ENCODE measurements at places on chromosomes 5 and 9. TPM values are rescaled to one million over a fixed set of nuclear protein-coding genes. Genes with fewer than 3 reads are reported as not detected.

The MIER3 gene
- polyA plus RNA-seq = 8.4 TPM

The PCDHGB3 gene
- 3.0 TPM for polyA plus RNA-seq

The HAPLN1 gene
- 4.1 TPM for polyA plus RNA-seq

The IL4 gene
- polyA plus RNA-seq = not detected

The ARID3C gene
- not detected for polyA plus RNA-seq

The PIK3R1 gene
- 15.1 TPM for polyA plus RNA-seq

The TRIP13 gene
- 23.1 TPM for polyA plus RNA-seq

The FBP1 gene
- polyA plus RNA-seq = 0.15 TPM

The C9orf50 gene
- polyA plus RNA-seq = 0.20 TPM

The MSMP gene
- polyA plus RNA-seq = not detected

The RAB24 gene
- polyA plus RNA-seq = 39.7 TPM

GRCh38 chr5:45038366-45038987, 229.7 kb downstream of the MRPS30 start:
- DNase-seq = no peak

GRCh38 chr9:118529210-118529609, 825.0 kb downstream of the TLR4 start:
- DNase-seq = no peak

DNA sequence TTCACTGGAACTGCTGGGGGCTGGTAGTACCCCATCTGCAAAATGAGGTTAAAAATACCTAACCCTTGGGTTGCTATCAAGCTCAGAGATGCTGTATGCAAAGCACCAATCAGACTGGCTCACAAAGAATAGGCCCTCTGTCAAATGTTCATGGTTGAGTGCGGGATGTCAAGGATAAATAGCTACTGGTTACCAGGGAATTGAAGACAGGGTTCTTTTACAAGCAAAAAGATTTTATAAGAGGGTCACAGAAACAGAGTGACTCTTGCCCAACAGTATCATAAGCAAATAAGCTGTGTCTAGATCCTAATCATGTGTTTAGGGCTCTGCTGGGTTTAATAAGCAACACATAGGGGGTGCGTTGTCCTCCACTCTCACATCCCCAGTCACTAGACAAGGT, 11.9 kb downstream of the SYK start:
- no peak for DNase-seq

- no peak for DNase-seq
These were observed 247.5 kb upstream of the RPS23 start for GRCh38 chr5:82525626-82526025.

DNA sequence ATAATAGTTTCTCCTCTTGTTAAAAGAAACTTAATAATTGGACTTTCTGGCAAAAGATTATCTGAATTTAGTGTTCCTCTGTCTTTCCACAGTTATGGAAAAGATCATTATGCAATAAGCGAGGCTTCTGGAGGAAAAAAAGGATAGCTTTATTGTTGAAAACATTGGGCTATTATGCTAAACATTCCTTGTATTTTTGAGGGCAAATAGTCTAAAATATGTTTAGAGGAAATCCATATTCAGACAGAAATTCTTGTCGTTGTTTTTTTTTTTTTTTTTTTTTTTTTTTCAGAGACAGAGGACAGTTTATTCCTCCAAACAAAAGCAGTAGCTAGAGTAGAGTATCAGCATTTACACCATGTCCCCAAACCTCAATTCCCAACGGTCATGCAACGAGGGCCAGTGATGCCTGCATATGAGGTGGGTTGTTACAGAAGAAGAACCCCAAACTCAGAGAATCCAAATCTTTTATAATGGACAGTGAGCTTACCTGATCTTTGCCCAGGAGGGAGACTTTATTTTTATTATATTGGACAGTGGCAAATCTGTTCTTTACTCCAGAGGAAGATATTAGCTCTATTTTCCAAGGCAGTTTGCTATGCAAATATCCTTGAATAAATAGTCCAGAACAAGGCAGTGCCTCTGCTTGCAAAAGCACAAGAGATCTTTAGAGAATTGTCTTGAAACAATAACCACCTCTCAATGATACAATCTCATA, 48.4 kb upstream of the CDK5RAP2 start:
- DNase-seq = no peak

DNA sequence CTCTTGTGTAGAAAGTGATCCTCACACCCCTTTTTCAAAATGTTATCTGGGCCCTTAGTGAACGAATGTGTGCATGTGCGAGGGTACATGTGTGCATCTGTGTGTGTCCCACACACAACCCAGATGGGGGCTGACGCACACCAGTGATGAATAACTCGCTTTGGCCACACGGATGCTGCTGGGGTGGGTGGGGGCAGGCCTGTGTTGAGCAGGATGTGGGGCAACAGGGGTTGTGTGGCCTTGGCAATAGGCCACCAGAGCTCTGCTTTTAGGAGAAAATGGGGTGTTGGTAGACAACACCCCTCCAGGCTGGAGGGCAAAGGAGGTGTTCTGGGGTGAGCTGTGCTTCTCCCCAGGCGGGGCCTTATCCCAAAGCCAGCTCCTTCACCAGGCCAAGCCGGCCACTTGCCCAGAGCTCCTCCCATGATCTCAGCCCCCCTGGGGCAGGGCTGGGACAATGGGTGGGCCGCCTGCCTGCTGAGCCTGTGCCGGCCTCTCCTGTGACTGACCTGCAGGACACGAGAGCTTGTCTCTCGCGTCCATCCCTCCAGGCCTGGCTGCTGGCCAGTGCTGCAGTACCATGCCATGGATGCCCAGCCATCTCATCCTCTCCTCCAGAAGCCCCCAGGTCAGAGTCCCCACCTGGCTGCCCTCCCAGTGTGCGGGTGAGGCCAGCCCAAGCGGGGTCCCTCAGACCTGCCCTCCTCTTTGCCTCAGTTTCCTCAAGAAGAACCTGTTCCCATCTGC, 1.7 kb downstream of the DBN1 start:
- DNase-seq = no peak

- DNase-seq = no peak
These were observed 48.0 kb upstream of the ASTN2 start for GRCh38 chr9:117462861-117463260.

DNA sequence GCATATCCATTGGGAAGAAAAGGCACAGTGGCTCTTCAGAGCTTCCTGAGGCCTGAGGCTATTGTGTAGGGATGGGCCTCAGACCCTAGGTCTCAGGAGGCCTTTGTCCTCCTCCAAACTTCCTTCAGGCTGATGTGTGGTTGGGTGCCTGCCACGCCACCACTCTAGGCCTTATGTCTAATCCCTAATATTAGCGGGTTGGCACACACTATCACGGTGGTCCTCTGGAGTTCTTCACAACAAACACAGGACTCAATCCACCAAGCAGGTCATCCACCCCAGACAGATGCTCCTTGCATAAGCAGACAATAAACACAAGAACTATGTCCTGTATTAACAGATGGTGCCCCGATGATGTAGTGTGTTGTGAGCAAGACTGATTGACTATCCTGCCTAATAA, 31.0 kb upstream of the FSTL4 start:
- no peak for DNase-seq

DNA sequence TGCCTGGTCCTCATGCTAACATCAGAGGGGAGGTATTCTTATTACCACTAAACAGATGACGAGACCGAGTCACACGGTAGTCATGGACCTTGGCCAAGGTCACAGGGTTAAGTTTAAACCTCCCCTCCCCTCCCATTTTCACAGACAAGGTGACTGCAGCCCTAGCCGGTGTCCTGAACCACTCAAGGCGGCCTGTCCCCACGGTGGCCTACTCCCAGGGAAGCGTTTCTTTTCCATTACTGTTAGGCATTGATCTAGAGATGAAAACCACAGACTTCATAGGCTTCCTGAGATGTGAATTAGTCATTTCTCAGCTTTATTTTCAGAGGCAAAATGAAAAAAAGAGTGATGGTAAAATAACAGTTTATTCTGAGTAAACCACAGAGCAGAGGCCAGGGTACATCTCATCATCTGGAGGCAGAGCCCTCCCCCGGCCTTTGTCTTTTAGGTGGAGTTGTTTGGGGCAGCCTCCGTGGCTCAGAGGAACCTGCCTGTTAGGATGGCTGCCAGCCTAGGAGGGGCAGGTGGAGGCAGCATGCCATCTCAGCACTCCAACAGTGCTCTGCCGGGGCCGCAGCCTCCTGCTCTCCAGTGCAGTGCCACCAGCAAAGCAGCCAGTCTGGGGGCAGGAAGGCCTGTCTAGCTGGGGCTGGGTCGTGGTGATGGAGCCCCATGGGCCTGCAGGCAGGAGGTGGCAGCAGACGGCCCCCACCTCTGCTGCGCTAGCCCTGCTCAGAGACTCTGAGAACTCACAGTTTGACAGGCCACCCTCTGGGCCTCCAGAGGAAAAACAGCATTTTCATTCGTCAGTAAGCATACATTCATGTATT, 71.2 kb downstream of the RAPGEF1 start:
- no peak for DNase-seq

- DNase-seq = no peak
These were observed 30.4 kb upstream of the SLIT3 start for GRCh38 chr5:169331292-169331852.

DNA sequence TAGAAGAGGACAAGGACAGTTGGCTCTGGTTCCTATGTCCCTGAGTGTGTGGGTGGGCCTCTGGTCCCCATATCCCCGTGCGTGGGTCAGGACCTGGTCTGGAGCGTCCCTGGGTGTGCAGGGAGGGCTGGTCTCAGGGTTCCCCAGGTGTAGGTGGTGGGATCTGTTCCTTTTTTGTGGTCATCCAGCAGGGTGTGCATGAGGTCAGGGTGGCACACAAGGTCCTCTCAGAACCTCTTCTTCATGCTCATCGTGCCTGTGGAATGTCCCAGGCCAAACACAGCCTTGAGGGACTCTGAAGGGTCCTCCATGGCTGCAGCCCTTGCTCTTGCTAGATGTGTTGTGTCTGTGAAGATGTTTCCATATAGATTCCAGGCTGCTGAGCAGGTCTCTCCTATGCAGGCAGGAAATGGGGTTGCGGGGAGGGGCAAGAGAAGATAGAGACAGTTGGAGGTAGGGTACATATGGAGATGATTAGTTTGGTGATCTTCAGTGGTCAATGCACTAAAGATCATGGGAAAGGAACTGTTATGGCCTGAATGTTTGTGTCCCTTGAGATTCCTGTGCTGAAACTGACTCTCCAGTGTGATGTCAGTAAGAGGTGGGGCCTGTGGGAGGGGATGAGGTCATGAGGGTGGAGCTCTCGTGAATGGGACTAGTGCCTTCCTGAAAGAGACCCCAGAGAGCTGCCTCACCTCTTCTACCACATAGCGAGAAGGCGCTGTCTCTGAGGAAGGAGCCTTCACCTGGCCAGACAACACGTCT, 53.1 kb downstream of the NXNL2 start:
- no peak for DNase-seq

DNA sequence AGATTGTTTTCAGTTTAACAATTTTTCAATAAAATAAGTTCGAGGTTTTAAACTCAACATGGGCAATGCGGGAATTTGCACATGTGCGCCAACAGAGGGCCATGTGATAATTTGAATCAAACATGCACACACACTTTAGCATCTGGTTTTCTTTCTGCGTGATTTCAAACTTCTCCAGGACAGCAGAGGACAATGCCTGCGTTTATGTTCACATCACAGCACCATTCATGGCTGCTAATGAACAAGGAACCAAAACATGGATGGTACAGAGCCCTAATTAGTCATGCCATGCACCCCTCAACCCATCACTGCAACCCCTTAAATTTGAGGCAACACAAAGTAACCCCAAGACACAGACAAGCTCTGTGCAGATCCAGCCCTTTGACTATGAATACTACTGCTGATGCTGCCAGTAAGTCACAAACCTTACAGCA, 2.8 kb downstream of the SHC3 start:
- DNase-seq = no peak

DNA sequence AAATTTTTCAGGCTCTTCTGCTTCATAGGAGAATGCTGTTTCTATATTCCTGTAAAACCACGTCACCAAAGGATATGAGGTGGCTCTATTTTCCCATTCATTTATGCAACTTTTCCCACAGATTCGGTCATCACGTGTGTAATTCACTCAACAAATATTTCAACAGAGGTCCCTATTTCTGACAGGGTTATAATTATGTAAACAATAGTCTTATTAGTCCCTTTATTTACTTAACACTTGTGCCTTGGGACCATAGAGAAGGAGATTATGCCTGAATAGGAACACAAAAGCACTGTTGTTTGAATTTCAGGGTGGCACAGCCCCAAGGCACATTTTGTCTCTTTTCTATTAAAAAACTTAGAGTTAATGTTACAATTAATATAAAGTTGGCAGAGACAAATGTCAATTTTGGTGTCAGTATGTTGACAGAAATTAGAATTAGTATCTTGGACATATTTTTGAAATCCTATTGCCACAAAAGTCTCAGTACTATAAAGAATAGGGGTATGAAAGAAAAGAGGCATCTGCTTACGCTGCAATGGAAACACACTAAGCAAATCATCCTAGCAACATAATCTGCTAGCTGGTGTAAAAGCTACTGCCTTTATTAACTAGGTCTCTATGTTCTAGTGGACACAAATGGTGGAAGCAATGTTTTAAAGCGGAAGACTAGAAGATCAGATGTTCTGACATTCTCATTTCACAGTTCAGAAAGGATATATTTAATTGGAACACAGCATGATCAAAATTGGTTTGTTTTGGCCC, 229.1 kb upstream of the TBCA start:
- DNase-seq = no peak

GRCh38 chr9:38129366-38129765, 60.3 kb upstream of the SHB start:
- DNase-seq = no peak

- no peak for DNase-seq
These were observed 176.2 kb downstream of the DMRTA1 start for GRCh38 chr9:22622815-22623214.

DNA sequence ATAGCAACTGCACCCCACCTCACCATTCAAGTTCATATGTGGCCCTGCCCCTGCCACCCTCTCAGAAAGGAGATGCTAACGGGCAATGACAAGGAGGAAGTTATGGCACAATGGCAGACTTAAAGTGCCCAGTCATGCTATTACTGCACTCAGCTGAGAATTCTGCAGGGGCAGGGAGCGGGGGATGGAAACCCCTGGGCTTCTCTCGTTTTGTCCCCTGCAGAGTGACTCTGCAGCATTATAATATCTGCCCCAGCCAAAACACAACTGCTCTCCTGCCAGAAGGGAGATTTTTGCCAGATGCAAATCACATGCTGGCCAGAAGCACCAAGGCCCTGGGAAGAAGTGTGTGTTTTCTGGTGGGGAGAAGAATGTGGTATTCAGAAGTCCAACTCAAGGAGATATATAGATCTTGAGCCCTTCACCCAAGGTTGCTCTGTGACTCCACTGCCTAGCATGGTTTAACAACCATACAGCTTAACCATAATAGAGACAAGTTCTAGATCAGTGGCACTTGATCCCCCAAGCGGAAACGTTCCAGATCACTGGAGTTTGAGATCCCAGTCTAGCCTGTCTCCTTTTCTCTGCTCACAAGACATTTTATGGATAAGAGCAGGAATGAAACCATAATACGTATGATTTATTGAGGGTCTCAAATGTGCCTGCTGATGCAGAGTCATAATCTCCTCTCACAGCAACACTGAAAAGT, 207.0 kb upstream of the MAP3K1 start:
- no peak for DNase-seq

GRCh38 chr9:72037571-72037970, 22.8 kb downstream of the C9orf57 start:
- no peak for DNase-seq

GRCh38 chr9:110809038-110809595, 140.5 kb downstream of the MUSK start:
- DNase-seq = no peak

- no peak for DNase-seq
These were observed 92.1 kb upstream of the RANBP3L start for GRCh38 chr5:36393656-36394428.

- DNase-seq = no peak
These were observed 61.1 kb upstream of the SAP30L start for GRCh38 chr5:154384480-154385235.
